GOT3 (cell line): ENCODE measurements at places on chromosomes 5 and 9.

DNA sequence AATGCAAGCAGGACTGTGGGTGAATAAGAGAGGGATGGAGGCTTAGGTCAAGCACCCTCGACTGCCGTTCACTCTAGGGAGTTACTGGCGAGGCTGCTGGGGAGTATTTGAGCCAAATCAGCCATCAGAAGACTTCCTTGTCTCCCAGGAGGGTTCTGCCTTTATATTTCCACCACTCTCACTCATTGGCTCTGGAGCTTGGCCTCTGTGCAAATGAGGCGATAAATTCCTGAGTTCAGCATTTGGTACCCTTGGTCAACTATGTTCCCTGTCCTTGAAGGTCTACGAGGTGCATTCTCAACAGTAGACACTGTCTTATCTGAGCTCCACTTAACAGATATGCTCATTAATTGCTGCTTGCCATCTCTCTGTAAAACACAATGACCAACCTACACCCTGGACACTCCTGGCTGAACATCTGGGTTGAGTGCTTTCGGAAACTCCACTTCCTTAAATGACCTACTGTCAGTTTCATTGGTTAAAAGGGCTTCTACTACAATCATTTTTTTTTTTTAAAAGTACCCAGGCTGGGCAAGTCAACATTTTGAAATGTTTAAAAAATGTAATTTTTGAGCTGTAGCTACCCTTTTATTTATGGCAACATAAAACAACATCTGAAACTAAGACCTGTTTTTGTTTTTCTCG is 153.2 kb downstream of the NTRK2 start:
- DNase-seq = no peak

GRCh38 chr9:6575324-6576034 is 70.0 kb downstream of the GLDC start:
- DNase-seq = no peak

GRCh38 chr9:106897236-106897635 is 34.3 kb downstream of the ZNF462 start:
- no peak for DNase-seq

- no peak for DNase-seq
Measured at GRCh38 chr9:91131433-91131839, 230.3 kb downstream of the AUH start.

GRCh38 chr9:35229779-35230143 is 68.0 kb downstream of the UNC13B start:
- no peak for DNase-seq

- DNase-seq = no peak
Measured at GRCh38 chr5:179852993-179853547, 5.5 kb downstream of the MRNIP start.
